Stimulated activated CD8-positive, alpha-beta memory T cell treated with anti-CD3 and anti-CD28 coated beads, Interleukin-7, amount 100 ng/mL, for 1 hour (primary cell): ENCODE measurements at places on chromosomes 3 and 15.

- DNase-seq: no peak
These were observed 1029.9 kb upstream of the CADM2 start for GRCh38 chr3:83928903-83929302.

DNA sequence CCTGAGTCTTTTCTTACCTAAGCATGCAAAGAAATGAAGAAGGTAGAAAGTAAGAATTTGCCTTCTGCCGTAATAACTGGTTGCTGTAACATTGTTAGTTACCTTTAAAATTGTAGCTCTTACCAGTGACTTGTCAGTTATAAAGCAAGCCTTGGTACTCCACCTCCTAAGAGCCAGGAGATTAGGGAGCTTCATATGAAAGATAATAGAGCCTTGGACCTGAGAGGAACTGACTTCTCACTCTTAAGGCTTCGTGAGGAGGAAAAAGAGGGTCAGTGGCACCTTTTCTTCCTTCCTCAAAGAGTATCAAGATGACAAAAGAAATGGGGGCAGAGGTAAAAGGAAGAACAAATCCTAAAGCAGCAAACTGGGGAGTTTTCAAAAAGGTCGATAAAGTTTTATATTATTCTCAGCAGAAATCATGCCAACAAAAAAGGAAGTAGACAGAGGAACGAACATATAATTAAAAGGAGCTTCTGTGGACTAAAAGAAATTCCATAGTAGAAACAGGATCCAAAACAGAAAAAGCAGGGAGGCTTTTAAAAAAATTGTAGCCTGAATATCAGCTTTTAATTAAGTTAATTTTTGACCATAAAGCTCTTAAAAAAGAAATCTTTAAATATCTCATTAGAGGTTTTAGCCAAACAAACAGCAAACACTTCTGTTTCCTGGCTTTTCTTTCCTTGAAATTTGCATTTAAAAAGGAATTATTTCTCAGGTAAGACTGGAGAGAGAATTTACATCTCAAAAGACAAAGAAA lies 847.1 kb upstream of the ALCAM start:
- no peak for DNase-seq

DNA sequence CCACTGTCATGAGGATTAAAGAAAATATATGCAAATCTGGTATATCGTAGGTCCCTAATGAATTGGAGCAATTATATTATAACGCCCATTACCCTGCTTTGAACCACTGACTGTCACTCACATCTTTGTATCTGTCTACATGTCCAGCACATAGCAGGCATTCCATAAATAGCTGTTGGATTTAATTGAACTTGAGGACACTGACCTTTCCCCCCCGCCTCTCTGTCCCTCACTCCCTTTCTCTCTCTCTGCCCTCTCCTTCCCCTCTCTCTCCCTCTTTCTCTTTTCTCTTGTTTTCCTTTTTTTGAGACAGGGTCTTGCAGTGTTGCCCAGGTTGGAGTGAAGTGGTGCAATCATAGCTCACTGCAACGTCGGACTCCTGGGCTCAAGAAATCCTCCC lies 233.0 kb downstream of the CD47 start:
- no peak for DNase-seq

DNA sequence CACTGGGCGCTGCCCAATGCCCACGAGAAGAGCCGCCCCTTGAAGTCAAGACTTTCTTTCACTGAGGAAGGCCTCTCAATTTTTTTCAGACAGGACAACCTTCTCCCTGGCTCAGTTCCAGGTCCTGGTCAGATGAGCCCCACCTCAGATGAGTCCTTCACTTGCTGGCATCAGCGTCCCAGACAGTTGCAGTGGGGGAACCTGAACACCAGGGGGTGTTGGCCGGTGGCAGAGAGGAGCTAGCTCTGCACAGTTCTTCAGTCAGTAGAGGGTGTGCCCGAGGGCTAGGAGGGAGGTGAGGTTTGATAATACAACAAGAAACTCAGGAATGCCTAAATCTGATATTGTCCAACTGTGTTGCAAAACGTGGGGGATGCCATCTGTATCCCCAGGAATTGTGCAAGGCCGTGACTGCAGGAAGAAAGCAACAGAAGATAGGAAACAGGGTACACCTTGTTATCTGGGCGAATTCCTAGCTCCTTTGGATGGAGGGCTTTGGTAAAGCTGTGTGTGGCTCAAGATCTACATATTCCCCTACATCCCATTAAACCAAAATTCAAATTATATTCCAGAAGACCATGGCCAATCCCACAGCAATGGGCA lies 34.3 kb downstream of the CCR3 start:
- DNase-seq: peak; percentile 63

DNA sequence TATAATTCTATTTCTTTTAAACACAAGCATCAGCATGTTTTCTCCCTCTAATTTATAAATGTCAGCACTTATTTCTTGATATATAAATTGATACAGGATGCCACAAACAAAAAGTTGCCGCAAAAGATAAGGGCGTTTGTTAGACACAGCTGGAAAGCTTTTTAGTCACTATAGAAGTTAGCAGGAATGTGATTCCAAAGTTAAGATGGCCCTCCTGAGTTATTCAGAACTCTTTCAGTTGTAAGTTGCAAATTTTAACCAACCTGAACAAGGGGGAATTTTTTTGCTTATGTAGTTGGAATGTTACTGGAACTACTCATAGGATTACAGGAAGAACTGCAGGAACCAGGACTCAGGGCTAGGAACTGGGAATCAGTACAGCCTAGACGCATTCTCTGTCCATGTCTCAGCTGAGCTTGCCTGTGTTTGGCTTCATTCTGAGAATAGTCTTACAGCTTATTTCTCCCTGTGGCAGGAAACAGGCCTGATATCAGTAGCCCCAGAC lies 166.3 kb downstream of the VGLL4 start:
- DNase-seq: no peak

GRCh38 chr3:2540115-2540514 lies 441.4 kb downstream of the CNTN4 start:
- DNase-seq: no peak

DNA sequence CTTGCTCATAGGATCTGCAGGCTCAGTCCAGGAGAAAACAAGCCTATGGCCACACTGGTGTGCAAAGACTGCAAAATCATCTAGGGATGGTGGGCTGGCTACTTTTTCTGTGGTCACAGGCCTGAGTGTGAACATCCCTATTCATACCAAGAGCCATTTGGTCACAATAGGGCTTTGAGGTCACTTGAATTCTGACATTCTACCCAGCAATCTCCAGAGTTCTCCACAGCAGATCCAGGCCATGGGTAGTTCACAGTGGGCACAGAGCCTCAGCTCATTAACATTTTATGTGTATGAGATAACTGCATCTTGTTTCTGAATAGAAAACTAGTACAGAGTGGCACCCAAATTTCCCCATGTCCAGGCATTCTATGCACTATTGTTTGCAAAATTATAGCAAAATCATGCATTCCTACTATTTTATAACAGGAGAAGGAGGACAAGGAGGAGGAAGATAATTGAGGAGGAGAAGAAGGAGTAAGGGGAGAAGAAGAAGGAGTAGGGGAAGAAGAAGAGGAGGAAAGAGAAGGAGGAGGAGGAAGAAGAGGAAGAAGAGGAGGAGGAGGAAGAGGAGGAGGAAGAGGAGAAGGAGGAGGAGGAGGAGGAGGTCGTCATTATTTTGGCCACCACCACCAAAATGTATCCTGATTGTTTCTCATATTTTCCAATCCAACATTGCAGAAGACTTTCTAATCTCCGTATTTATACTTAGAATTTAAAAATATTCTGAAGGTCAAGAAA lies 129.0 kb downstream of the SEMA6D start:
- DNase-seq: no peak

- no peak for DNase-seq
These were observed 29.5 kb upstream of the FAM3D start for GRCh38 chr3:58696093-58696492.

GRCh38 chr3:4943549-4943948 lies 35.7 kb upstream of the BHLHE40 start:
- no peak for DNase-seq

DNA sequence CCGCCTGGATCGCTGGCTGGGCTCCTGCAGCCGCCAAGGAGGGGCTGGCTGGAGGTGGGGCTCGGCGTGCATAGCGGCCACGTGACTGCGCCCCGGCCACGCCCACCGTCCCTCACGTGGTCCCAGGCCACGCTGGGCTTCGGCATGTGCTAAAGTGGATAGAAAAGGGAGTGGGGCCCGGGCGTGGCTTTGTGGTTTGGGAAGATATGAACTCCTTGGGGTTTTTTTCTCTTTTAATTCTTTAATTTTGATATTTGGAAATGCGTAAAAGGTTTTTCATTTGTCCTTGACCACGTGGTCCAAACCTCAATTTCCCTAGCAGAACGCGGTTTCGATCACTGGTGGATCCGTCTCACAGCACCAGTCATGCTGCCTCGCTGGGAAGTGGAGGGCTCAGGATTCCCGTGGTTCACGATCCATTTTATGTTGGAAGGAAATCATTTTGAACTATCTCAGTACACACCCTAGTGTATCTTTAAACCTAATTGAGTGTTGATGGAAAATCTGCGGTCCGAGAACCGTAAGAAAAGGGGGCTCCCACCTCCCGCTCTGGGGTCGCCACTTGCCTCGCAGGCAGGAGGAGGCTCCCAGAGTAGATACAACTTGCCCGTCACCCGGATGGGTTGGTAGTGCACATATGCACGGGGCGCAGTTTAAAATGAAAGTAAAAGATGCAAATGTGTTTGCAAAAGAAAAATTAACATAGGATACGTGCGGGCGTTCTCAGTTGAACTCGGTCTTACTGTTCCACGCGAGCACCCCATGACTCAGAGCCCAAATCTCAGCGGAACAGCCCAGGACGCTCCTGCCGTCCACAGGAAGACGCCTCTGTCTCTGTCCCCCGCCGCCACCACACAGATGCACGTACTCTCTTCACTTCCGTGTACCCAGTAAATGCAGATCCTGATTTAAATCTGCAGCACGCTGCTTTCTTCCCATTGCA lies 141.9 kb downstream of the PGPEP1L start:
- peak; percentile 34 for DNase-seq

GRCh38 chr3:88142094-88142624 lies 7.6 kb upstream of the C3orf38 start:
- no peak for DNase-seq
